Smooth muscle cell of the umbilical artery (primary cell): ENCODE measurements at places on chromosomes 3 and 15. TPM values are rescaled to one million over a fixed set of nuclear protein-coding genes. Genes with fewer than 3 reads are reported as not detected.

Gene LPP
- 84.6 and 200 TPM in 2 replicates for total RNA-seq

Gene NFKBIZ
- total RNA-seq: 71.6 and 129 TPM in 2 replicates

Gene OR5H6
- total RNA-seq: not detected in 2 replicates

Gene GOLGA6L7
- not detected in 2 replicates for total RNA-seq

Gene ST8SIA2
- not detected in 2 replicates for total RNA-seq

Gene USP4
- total RNA-seq: 18.7 and 29.8 TPM in 2 replicates

Gene CEP19
- total RNA-seq: 2.5 and 5.0 TPM in 2 replicates

Gene RLBP1
- total RNA-seq: not detected in 2 replicates

Gene B3GNT5
- total RNA-seq: 4.2 and 11.3 TPM in 2 replicates

Gene TRH
- not detected in 2 replicates for total RNA-seq

Gene MYO5C
- total RNA-seq: under 0.01 and 0.23 TPM in 2 replicates

Gene ERC2
- total RNA-seq: under 0.01 and 0.42 TPM in 2 replicates

Gene CPNE4
- total RNA-seq: not detected in 2 replicates

Gene NR1I2
- 0.14 TPM in 1 of 2 replicates, not detected in the other for total RNA-seq
